Ovary (tissue), 10 donors: ENCODE measurements at places on chromosomes 11 and 22. TPM values are rescaled to one million over a fixed set of nuclear protein-coding genes. Genes with fewer than 3 reads are reported as not detected.

MMP13 gene
- total RNA-seq: not detected

PGA5 gene
- total RNA-seq: not detected

DMC1 gene
- 0.95 TPM for total RNA-seq

TXN2 gene
- total RNA-seq: 86.6 TPM

- no peak for DNase-seq
- no peak overlapping the region for H3K4me3 ChIP-seq
- H3K27me3 ChIP-seq: no peaks in the 10 kb centered on the region
- H3K27ac ChIP-seq: no peak overlapping the region
Measured at GRCh38 chr11:7639643-7640025, 33.7 kb downstream of the CYB5R2 start.

GRCh38 chr22:22076932-22077703 is 94.5 kb upstream of the TOP3B start:
- H3K27me3 ChIP-seq: no peaks in the 10 kb centered on the region
- H3K4me3 ChIP-seq: no peak overlapping the region
- H3K27ac ChIP-seq: no peak overlapping the region

DNA sequence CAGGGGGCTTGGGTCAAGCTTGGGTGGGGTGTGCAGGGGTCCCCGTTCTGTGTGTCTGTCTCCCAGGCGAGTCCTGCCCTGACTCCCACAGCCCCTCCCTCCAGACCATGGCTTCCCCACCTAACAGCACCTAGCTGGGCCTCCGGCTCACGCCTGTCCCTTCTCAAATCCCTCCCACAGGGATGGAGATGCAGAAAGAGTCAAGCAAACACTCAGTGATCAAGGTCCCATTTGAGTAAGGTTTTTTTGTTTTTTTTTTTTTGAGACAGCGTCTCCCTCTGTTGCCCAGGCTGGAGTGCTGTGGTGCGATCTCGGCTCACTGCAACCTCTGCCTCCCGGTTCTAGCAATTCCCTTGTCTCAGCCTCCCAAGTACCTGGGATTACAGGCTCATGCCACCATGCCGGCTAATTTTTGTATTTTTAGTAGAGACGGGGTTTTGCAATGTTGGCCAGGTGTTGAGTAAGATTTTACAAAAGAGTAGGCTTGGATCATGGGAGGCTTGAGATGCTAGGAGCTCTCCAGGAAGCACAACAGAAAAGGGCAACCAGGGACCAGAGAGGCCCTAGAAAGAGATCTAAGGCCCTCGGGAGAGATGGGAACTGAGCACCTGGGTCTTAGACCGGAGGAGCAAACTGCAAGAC is 5.7 kb downstream of the APOBEC3D start:
- no peaks in the 10 kb centered on the region for H3K27me3 ChIP-seq
- no peaks in the 10 kb centered on the region for H3K36me3 ChIP-seq
- no peak overlapping the region for H3K4me3 ChIP-seq
- H3K4me1 ChIP-seq: peaks cover 2% of the 10 kb centered on the region

GRCh38 chr11:77589521-77590193 is at the start of gene AQP11:
Gene AQP11 (plus strand): TSS chr11:77589953. CDS start chr11:77589993, 40 bp downstream.
- peak within 1 kb of the TSS; percentile 47 for H3K4me3 ChIP-seq
- no peaks in the 10 kb centered on the region for H3K36me3 ChIP-seq
- peak; percentile 90 for DNase-seq
- peaks cover 9% of the 10 kb centered on the region for H3K4me1 ChIP-seq
- H3K27ac ChIP-seq: peak within 1 kb of the TSS; percentile 82

GRCh38 chr11:111427471-111427912 is 48.4 kb upstream of the POU2AF1 start:
- H3K27me3 ChIP-seq: no peaks in the 10 kb centered on the region
- H3K36me3 ChIP-seq: no peaks in the 10 kb centered on the region
- no peaks in the 10 kb centered on the region for H3K4me1 ChIP-seq
- no peak for DNase-seq
- H3K4me3 ChIP-seq: no peak overlapping the region
- H3K27ac ChIP-seq: no peak overlapping the region

DNA sequence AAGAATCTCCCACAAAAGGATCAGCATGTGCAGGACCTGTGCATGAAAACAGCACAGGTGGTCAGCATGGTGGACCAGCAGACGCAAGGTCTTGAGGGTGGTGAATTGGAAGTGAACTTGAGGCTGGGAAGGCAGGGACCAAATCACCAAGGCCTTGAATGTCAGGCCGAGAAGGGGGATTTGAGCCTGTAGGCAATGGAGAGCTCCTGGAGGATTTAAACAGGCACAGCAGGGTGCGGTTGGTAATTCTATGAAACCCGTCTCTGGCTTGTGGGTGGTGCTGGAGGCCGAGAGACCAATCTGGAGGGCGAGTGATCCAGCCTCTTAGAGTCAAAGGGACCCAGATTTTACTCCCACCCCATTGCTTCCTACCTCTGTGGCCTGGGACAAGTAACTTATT is 2.4 kb downstream of the TSKU start:
- peaks cover 28% of the 10 kb centered on the region for H3K4me1 ChIP-seq
- no peak overlapping the region for H3K4me3 ChIP-seq
- no peaks in the 10 kb centered on the region for H3K27me3 ChIP-seq
- no peaks in the 10 kb centered on the region for H3K36me3 ChIP-seq

GRCh38 chr11:130801333-130802122 is 114.8 kb downstream of the SNX19 start:
- H3K4me3 ChIP-seq: no peak overlapping the region
- H3K36me3 ChIP-seq: no peaks in the 10 kb centered on the region
- DNase-seq: no peak
- H3K4me1 ChIP-seq: no peaks in the 10 kb centered on the region
- H3K27me3 ChIP-seq: no peaks in the 10 kb centered on the region
- no peak overlapping the region for H3K27ac ChIP-seq

DNA sequence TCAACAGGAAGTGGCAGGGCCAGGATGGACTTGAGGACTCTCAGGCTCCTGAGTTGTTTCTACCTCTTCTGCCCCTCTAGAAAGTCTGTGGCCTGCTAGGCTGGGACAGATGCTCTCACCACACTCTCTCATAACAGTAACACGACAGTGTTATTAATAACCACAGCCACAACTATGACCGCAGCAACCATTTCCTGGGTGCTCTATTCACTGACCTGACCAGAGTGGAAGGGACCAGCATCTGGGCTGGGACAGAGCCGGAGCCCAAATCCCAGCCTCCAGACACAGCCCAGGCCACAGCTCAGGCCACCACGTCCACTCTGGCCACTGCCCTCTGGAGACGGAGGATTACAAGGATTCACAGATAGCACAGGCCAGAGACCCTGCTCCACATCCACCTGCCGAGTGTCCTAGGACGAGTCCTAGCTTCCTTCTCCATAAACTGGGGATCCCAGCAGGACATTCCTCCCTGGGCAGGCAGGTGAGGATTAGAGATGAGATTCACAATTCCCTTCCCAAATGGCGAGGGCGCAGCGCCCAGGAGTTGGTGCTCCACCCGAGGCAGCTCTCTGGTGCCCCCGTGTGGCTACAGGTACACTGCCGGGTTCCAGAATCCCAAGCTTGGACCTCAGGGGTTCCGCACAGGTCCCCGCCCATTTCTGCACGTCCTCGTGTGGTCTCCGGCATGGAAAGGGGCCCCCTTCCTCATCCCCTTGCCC is 7.1 kb downstream of the PNPLA5 start:
- peak; percentile 86 for DNase-seq
- H3K4me1 ChIP-seq: no peaks in the 10 kb centered on the region
- H3K27ac ChIP-seq: no peak overlapping the region
- no peaks in the 10 kb centered on the region for H3K36me3 ChIP-seq

- H3K27me3 ChIP-seq: no peaks in the 10 kb centered on the region
- H3K27ac ChIP-seq: no peak overlapping the region
- no peaks in the 10 kb centered on the region for H3K4me1 ChIP-seq
- DNase-seq: no peak
Measured at GRCh38 chr11:119975561-119976152, 162.3 kb downstream of the TRIM29 start.

- DNase-seq: no peak
- no peaks in the 10 kb centered on the region for H3K27me3 ChIP-seq
- no peak overlapping the region for H3K27ac ChIP-seq
- H3K36me3 ChIP-seq: no peaks in the 10 kb centered on the region
- no peaks in the 10 kb centered on the region for H3K4me1 ChIP-seq
Measured at GRCh38 chr22:17106785-17107546, 14.2 kb downstream of the TMEM121B start.

GRCh38 chr11:8167796-8168195 is 1.0 kb downstream of the RIC3 start:
- H3K36me3 ChIP-seq: no peaks in the 10 kb centered on the region
- H3K27me3 ChIP-seq: no peaks in the 10 kb centered on the region
- no peak overlapping the region for H3K4me3 ChIP-seq

GRCh38 chr11:121716060-121716459 is 263.3 kb upstream of the SORL1-AS1 start:
- no peak overlapping the region for H3K27ac ChIP-seq
- H3K36me3 ChIP-seq: no peaks in the 10 kb centered on the region
- no peak overlapping the region for H3K4me3 ChIP-seq
- no peak for DNase-seq
- no peaks in the 10 kb centered on the region for H3K4me1 ChIP-seq
